ENCODE measurements at places on chromosomes 5 and 9. TPM values are rescaled to one million over a fixed set of nuclear protein-coding genes. Genes with fewer than 3 reads are reported as not detected.
A peak's percentile ranks its signal among the peaks of the same experiment; 100 is the strongest.

The PRRC2B gene
- 235 TPM for total RNA-seq

The COL23A1 gene
- total RNA-seq, result 0.18 TPM

The MFAP3 gene
- total RNA-seq, result 24.1 TPM

The MLLT3 gene
- 22.0 TPM for total RNA-seq

The PLCXD3 gene
- 0.20 TPM for total RNA-seq

The SLC36A3 gene
- total RNA-seq, result not detected

The NR5A1 gene
- not detected for total RNA-seq

The SYK gene
- total RNA-seq, result 4.6 TPM

The PCDHA1 gene
- total RNA-seq, result 0.07 TPM

The NDFIP1 gene
- 51.6 TPM for total RNA-seq

DNA sequence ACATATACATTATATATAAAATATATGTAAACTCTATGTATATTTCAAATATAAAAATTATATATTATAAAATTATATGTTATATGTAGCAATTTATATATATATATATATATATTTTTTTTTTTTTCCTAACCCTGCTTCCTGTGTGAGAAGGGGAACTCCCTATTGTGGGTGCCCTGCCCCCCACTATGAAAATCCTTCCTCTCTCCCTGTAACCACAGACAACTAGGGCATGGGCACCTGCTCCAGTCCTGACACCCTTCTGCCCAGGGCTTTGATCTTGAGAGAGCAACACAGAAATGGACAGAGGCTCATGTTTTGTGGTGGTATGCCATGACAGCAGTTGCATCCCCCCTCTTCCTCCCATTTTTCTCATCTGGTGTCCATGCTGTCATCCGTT, 148.7 kb upstream of the IL12B start:
- DNase-seq, result no peak

GRCh38 chr9:134896834-134897583, 16.4 kb downstream of the FCN2 start:
- DNase-seq, result no peak

DNA sequence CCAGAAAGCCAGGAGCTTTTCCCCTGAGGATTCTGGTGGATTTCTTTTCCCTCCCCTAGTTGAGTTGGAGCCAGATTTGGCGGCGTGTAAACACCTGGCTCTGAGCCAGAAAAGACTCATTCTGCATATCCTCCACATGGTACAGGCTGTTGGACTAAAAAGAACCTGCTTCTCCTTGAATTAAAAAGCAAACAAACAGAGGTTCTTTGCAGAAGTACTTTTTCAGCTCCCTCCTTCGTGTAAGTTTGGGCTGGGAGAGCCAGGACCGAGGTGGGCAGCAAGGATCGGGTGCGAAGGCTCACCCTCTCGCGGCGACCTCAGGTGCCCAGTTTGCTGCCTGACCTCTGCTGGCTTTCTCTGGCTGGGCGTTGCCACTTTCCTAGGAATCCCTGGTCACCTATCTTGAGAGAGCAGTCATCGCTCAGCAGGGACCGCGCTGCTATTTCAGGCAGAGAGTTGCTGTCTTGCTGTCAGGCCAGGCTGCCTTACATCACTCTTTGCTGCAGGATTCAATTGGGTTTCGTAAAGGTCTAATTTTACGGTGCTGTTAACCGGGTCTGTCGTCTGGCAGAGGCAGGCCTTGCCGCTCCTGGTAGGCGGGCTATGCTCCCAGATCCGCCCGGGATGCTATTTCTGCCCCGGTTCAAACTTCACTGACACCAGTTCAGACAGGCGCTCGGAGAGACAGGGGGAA, 3.2 kb downstream of the PAPPA start:
- no peak for DNase-seq

- no peak for DNase-seq
Measured at GRCh38 chr9:9563817-9564216, 1049.0 kb downstream of the PTPRD start.

DNA sequence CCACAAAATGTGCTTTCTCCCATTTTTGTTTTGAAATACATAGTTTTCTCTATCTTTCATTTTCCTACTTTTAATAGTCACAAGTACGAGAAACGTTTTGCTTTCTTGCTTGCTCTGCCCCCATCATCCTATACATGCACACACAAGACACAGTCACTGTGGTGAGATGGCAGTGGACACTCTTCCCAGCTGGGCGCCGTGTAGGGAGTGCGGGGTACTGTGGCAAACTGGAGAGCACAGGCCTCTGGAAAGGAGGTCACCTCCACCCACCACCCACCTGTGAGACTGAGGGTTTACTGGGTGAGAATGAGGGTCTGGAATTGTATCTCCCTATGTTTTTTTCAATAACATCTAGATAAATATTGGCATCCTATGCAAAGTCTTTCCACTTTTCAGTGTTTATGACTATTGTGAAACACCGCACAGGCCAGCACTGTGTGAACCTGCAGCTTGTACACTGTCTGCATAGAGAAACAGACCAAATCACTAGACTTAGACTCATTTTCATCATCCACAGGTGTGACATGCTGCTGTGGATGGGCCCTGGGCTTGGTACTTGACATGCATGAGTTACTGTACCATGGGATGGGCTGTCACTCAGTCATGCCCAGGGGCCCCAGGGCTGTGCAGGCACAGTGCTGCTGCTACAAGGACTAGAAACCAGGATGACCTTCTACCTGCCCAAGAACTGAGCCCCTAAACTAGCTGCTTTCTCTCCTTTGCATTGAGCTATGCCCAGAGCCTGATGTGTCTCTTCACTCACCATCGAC, 118.1 kb upstream of the LMX1B start:
- DNase-seq, result no peak

- no peak for DNase-seq
Measured at GRCh38 chr5:88248743-88249540, 19.7 kb downstream of the TMEM161B start.

- DNase-seq, result no peak
Measured at GRCh38 chr9:129626625-129627284, 792 bp downstream of the NTMT1 start.

GRCh38 chr9:134493461-134494272, 147.9 kb upstream of the COL5A1 start:
- no peak for DNase-seq

DNA sequence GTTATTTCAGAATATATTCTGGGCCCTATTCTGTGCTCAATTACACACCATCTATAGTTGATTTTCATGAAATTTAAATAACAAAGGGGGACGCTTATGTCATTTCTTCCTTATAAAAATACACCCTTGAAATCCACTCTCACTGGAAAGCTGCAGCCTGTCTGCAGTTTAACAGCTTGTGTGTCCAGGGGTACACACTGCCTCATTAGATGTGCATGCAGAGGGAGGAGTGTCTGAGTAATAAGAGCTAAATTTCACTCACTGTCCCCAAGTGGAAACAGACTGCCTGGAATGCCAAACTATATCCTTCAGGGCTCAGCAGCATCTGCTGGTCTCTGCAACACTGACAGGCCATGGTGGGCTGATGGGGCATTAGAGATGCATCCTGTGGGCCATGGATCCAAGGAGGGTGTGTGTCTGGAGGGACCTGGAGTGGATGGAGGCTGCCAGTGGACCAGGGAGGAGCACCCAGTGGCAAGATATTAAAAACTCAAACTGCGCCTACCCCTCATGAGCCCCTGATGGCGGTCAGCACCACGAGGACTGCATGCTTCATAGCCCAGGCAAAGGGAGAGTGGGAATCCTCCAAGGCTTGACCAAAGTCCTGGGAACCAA, 15.8 kb upstream of the TIFAB start:
- DNase-seq, result no peak

DNA sequence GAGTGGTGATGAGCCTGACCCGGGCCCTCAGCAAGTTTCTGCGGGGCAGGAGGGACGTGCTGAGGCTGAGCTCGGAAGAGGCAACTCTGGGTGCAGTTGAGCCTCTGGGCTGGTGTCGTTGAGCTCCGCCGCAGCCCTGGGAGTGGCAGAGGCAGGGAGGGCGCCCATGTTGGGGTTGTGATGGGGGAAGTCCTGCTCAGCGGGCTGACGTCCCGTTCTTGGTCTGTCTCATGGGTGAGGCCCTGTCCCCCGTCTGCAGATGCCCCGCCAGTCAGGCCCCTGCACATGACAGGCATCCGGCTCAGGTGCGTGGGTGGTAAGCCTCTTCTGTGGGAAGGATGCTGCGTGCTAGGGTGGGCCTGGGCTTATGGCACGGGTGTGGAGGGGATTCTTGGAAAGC, 64.3 kb downstream of the RXRA start:
- DNase-seq, result no peak

DNA sequence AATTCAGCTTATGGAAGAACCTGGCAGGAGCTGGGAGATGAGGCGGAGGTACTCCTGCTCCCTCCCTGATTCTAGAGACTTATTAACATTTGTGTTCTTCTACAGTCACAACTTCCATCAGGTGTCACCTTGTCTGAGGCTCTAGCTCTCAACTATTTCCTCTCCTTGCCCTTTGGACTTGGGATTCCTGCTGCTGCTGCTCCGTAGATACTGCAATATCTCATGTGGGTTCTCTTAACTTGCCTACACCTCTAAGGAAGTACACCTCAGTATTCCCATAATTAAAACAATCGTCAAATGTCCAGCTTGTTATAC, 21.2 kb downstream of the ANXA1 start:
- no peak for DNase-seq

- no peak for DNase-seq
Measured at GRCh38 chr9:109317979-109318741, 2.7 kb downstream of the EPB41L4B start.

DNA sequence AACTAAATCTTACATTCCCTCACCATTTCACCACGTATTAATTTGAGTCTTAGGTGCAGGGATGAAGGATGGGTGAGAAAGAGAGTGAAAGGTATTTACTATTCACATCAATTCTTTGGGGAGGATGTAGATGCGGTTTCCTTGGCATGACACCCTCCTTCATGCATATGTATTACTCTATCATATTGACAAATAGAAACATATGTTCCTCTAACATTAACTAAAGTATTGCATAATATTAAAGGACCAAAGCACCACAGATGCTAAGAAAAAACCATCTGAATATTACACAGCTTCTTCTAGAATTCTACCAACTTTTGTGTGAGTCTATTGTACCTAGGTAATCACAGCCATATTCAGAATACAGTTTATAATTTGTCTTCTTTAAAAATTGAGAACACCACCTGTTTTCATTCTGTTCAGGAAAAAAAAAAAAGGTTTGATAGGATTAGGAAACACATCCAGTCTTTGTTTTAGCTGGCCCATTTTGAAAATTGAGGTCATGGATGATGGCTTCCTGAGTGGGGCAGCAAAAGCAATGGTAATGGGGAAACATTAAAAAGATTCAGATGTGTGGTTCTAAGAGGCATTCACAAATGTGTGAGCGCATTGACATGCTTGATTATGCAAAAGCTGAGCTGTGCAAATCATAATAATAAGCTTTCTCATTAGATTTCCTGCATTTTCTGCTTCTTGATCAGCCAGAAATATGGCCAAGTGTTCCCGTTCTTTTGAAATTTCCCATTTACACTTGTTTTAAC, 1011.5 kb upstream of the NUDT12 start:
- DNase-seq, result no peak

DNA sequence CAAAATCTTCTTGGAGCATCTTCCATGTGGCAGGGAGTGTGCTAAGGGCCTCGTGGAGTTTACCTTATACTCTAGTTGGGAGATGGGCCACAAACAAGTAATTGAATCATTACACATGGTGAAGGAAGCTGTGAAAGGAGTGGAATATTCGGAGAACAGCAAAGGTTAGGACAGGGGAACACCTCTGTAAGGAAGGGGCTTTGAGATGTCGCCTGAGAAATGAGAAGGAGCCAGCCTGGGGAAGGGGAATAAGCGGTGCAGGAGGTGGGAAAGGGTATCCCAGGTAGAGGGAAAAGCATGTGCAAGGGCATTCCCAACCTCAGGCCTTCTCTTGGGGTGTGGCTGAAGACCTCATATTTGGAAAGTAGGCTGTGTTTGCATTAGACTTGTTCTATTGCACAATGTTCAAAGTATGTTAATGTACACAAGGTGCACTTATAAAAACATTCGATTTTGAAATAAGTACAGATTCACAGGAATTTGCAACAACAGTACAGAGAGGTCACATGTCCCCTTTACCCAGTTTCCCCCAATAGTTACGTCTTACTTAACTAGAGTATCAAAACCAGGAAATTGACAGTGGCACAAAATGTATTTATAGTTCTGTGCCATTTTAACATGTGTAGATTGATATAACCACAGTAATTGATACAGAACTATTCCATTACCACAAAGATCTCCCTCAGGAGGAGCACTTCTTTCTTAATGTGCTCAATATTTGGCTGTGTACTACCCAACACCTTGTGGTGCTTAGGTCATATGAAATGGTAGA, 2.4 kb upstream of the STOM start:
- DNase-seq, result peak; percentile 77

DNA sequence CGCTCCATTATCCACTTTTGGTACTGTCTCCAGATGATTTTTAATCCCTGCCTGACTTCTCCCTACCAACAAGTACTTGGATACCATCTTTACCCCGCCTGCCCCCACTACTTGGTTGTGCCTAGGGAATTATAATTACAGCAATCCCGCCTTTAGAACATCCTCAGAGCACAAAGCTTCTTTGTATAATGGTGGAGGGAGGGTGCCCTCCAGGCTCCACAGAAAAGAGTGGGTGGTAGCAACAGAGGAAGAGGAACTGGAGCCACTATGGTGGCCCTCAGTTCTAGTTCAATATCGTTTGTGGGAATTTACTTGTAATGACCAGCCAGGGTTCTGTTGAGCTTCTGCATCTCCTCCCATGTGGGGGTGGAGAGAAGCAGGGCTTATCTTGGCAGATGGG, 79.0 kb upstream of the RNF38 start:
- no peak for DNase-seq

Measured in Caco-2 (cell line).